ENCODE measurements at places on chromosomes 1 and 21.

- DNase-seq, result no peak
Measured at GRCh38 chr1:55448261-55448660, 233.1 kb upstream of the USP24 start.

GRCh38 chr1:167714098-167714438 is 7.7 kb upstream of the MPZL1 start:
- DNase-seq, result peak; percentile 65

- DNase-seq, result no peak
Measured at GRCh38 chr1:201190005-201190404, 619 bp upstream of the IGFN1 start.

DNA sequence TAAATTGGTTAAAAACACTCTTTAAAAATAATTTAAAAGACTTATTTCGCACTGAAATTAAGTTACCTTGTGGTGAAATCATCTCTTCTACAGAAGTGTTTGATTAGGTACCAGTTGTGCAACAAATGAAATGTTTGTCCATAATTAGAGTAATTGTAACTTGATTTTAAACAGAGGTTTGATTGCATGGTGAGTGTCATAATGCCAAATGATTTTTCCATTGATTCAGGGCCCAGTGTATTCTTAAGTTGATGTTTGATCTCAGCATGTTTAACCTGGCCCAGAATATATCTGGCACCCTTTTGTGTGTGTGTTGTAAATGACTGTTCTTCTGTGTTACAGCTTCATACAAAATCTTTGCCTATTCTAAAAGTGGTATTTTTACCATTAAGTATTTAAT is 28.5 kb downstream of the LRRC8B start:
- DNase-seq, result no peak

- no peak for DNase-seq
Measured at GRCh38 chr1:113198806-113199205, 125.8 kb downstream of the LRIG2 start.

GRCh38 chr1:174800216-174800851 is 199.4 kb upstream of the CACYBP start:
- no peak for DNase-seq

- no peak for DNase-seq
Measured at GRCh38 chr1:235009074-235009473, 119.6 kb downstream of the TOMM20 start.

DNA sequence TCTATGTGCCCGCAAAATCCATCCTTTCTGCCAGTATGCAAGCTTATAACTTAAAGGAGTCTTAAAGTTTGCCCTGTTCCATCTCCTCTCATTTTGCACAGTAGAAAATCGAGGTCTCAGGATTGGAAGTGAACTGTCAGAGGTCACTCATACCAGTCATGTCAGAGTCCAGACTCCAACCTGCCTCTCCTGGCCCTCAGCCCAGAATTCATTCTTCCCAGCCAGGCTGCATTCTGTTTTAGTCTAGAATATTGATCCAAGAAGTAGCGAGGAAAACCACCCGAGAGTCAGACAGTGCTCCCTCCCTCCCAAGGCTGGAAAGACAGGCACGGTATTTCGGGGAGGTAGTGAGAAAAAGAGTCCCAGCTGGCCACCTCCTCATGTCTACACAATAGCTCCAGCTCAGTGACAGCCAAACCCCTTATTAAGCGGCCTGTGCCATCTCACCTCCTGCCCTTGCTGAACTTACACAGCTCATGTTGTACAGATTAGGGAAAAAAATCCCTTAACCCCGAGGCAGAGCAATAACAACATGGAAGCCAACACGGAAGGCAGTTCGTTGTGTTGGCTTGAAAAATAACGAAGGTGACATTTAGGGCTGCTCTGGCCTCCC is 89.4 kb downstream of the OMA1 start:
- DNase-seq, result no peak

GRCh38 chr1:29802181-29803068 is 566.1 kb downstream of the PTPRU start:
- DNase-seq, result no peak

- no peak for DNase-seq
Measured at GRCh38 chr21:31654340-31654739, 5.2 kb upstream of the SOD1 start.

DNA sequence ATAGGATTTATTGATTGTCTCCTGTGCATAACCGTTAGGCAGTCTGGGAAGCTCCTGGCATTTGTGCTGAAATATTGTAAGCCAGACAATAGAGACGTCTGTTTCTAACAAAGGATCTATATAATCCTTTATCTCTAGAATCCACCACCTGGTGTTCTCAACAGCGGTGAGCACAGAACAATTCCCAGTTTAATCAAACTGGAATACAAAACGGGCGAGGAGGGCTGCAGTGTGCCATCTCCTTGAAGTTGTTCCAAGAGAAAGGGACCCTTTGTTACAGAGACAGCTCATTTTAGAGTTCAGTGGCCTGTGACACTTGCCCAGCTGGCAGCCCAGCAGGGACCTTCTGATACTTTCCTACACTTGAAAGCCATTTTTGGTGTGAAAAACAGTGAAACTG is 162.8 kb upstream of the IVNS1ABP start:
- DNase-seq, result no peak

- DNase-seq, result no peak
Measured at GRCh38 chr1:100719490-100719889, at the start of gene VCAM1. TSS of gene VCAM1 (plus strand) at chr1:100719742. CDS start at chr1:100719861, 119 bp downstream.

- no peak for DNase-seq
Measured at GRCh38 chr1:195082183-195082582, 1526.1 kb downstream of the KCNT2 start.

DNA sequence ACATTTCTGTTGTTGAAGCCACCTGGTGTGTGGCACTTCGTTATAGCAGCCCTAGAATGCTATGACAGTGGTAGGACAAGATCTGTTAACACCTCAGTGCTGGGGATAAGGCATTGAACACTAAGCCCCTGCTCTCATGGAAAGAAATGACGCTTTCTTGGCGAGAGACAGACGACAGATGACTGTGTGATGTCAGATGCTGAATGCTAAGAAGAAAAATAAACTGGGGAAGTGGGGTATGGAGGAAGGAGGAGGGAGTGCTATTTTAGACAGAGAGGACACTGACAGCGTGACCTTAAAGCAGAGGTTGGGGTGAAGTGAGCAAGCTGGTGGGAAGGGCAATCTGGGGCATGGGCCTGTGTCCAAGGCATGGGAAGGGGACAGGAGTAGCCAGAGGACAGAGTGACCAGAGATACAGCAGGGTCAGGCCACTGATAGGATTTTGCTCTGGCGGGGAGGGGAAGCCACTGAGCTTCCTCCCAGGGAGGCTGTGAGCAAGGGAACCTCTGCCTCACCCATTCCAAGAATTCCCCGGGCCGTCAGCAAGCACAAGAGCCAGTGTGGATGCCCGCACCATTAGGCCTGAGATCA is 15.2 kb downstream of the DOP1B start:
- no peak for DNase-seq

DNA sequence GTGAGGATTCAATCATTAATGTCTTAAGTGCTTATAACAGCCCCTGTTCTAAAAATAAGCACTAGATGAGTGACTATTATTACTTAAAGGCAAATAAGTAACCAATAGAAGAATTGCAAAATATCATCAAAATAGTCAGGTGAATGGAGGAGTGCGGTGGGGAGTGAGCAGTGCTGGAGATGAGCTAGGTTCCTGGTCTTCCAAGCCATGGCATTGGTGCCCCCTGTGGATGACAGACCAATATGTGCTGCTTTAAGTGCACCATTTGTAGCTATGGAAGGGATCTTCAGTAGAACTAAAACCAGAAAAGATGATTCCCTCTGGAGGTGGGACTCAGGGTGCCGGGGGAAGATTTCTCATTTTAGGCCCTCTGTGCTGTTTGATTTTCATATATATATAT is 46.1 kb upstream of the SLC30A1 start:
- no peak for DNase-seq

DNA sequence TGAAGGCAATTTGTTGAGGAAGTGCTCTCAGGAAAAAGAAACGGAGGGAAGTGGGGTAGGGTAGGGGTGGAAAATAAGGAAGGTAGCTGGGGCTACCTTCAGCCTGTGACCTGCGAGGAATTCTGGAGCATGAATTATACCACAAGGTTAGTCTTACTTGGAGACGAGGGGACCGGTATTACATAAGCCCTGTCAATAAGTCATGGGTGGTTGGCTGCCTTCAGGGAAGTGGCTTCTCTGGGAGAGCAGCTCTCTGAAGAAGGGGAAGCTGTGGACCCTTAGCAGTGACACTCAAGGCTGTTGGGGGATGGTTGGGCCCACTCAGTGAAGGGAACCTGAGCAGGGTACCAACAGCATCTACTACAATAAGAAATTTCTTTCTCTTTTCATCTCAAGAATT is 111.3 kb downstream of the TNFSF18 start:
- no peak for DNase-seq

DNA sequence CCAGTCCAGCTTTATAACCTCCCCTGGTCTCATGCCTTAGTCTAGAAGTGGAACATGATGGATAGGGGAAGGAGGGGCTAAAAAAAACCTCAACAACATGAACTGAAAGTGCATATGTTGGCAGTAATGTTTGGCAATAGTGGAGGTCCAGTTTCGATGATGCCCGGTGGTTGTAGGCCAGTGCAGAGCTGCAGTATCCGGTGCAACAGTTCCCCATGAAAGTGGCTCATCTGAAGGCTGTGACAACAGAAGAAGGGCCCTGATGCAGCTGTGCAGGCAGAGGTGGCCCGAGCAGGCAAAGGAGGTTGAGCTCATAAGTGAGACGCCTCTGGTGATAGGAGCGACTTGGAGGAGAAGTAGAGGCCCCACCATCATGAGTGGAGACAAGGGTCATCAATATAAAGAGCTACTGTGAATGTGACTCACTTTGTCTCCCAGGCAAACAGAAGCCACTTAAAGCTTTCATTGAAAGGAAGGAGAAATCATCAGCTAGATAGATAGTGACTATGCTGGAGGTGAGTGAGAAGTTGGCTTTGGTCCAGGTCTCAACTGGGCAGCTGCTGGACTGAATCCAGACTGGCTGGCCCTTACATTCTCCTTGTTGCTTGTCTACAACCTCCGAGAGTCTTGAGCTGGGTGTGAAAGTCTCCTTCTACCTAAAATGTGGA is 10.2 kb upstream of the CREG1 start:
- no peak for DNase-seq

GRCh38 chr21:17768840-17769446 is 50.2 kb downstream of the C21orf91 start:
- no peak for DNase-seq

GRCh38 chr1:229105109-229105508 is 165.8 kb upstream of the RAB4A start:
- DNase-seq, result no peak

GRCh38 chr1:91487469-91487868 is 13.2 kb upstream of the CDC7 start:
- DNase-seq, result no peak

- no peak for DNase-seq
Measured at GRCh38 chr1:165419839-165420238, 25.1 kb downstream of the RXRG start.

GRCh38 chr21:39182016-39182415 is 1.2 kb downstream of the PSMG1 start:
- DNase-seq, result no peak

- no peak for DNase-seq
Measured at GRCh38 chr1:98870959-98871903, 133.4 kb downstream of the PLPPR5 start.

- no peak for DNase-seq
Measured at GRCh38 chr21:35219719-35220118, 170.6 kb upstream of the RUNX1 start.

DNA sequence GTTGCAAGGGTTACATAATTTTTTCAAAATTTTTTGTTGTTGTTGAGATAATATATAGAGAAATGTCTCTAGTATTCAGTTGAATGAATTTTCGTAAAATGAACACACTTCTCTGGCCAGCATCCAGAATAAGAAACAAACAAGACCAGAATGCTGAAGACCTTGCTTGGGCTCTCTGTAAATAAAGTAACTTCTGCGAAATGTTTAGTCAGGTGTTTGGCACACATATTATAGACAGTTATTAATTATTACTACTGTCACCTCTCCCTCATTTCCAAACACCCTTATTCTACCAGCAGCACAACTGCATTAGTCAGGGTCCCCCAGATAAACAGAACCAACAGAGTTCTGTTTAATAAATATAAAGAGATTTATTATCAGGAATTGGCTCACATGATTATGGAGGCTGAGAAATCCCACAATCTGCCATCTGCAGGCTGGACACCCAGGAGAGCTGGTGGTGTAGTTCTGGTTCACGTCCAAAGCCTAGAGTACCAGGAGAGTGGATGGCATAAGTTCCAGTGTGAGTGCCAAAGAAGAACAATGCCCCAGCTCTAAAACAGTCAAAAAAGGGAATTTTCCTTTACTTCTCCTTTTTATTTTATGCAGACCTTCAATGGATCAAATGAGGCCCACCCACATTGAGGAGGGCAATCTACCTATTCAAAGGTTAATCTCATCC is 44.1 kb upstream of the KCND3 start:
- DNase-seq, result no peak

GRCh38 chr1:24502065-24502708 is 449 bp upstream of the RCAN3 start:
- peak; percentile 16 for DNase-seq

DNA sequence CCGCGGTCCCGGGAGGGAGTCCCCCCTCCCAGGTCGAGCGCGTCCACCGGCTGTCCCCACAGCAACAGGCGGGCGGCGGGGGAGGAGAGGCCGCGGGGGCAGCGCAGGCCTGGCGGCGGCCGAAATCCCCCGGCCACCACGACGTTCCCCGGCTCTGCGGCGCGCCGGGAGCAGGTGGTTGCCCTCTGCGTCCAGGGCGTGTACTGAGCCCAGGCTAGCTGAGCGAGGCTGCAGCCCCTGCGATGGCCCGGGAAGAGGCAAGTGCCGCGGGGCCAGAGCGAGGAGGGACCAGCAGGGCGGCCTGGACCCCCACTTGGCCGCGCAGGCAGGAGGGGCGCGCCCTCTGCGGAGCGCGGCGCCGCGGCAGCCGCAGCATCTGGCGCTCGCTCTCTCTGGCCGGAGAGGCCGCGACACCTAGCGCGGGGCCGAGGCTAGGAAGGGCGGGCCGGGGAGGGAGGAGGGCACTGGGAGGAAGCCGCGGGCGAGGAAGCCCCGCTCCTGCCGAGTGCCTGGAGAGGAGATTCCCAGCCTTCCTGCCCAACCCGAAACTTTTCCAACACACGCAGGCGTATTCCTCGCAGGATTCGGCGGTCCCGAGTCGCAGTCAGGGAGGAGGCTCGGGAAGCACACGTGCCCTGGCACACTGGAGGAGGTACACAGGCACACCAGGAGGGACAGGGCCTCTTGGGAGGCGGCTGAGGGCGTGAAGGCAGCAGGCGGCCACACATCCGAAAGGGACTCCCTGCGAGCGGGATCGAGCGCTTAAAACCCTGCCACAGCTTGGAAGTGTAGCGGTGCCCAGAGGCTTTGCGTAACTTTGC is 4.9 kb upstream of the PROX1 start:
- no peak for DNase-seq

DNA sequence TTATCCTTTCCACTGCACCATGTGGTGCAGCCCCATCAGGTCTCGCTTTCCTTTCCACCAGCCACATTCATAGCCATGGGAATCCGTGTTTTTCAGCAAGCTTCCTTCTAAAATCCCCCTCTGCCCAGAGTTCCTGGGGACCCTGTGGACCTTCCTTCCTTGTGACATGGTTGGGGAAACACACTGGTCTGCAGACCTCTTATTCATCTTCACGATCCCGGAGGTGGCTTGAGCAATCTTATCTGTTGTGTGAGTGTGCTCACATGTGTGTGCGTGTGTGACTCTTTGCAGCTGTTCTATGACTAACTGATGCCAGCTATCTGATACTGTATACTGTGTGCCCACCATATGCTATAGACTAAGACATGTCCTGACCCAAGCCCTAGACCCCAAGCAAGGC is 15.6 kb upstream of the IL10 start:
- no peak for DNase-seq

- no peak for DNase-seq
Measured at GRCh38 chr1:45543581-45544417, 6.8 kb upstream of the AKR1A1 start.

- DNase-seq, result no peak
Measured at GRCh38 chr1:42141978-42142377, 11.2 kb upstream of the GUCA2B start.

Data from amniotic stem cell (primary cell).